Mammary microvascular endothelial cell (primary cell): ENCODE measurements at places on chromosomes 7 and 10. TPM values are rescaled to one million over a fixed set of nuclear protein-coding genes. Genes with fewer than 3 reads are reported as not detected.

PTPRN2 gene
- total RNA-seq: 12.1 and 14.3 TPM in 2 replicates

SPACDR gene
- 0.87 and 3.4 TPM in 2 replicates for total RNA-seq

PLEKHS1 gene
- total RNA-seq: not detected in 2 replicates

FOXI2 gene
- total RNA-seq: not detected in 2 replicates

THNSL1 gene
- 1.3 and 2.9 TPM in 2 replicates for total RNA-seq

ANXA8L1 gene
- total RNA-seq: not detected in 2 replicates

OPN4 gene
- total RNA-seq: not detected in 2 replicates

IRF5 gene
- 0.20 and 2.9 TPM in 2 replicates for total RNA-seq

PAPOLB gene
- not detected in 2 replicates for total RNA-seq

ENTPD1 gene
- total RNA-seq: 3.5 and 6.2 TPM in 2 replicates
